Muscle of back (tissue), 13 donors: ENCODE measurements at places on chromosomes 13 and 19. TPM values are rescaled to one million over a fixed set of nuclear protein-coding genes. Genes with fewer than 3 reads are reported as not detected.

PSG6 gene
- polyA plus RNA-seq, result 0.68 TPM

OR7C1 gene
- polyA plus RNA-seq, result 0.63 TPM

ATP8B3 gene
- 0.70 TPM for polyA plus RNA-seq

SIGLEC10 gene
- 1.2 TPM for polyA plus RNA-seq

SDHAF1 gene
- polyA plus RNA-seq, result 12.8 TPM

GNA15 gene
- polyA plus RNA-seq, result 1.8 TPM

TMEM238 gene
- polyA plus RNA-seq, result not detected

DNA sequence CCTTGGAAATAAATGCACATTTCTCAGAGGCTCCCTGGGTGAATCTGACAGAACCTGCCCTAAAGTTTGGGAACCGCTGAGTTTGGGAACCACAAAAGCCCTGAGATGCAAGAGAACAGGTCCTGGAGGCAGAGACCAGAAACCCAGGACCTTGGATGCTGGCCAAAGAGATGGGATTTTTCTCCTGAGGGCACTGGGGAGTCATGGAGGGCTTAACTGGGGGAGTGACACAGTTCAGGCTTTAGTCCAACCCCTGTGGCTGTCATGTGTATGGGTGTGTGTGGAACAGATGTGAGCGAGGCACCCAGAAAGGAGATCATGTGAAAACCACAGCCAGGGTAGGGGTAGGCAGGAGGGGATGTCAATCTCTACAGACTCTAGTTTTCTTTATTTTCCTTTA is 3.9 kb upstream of the NCCRP1 start:
- no peak for DNase-seq

DNA sequence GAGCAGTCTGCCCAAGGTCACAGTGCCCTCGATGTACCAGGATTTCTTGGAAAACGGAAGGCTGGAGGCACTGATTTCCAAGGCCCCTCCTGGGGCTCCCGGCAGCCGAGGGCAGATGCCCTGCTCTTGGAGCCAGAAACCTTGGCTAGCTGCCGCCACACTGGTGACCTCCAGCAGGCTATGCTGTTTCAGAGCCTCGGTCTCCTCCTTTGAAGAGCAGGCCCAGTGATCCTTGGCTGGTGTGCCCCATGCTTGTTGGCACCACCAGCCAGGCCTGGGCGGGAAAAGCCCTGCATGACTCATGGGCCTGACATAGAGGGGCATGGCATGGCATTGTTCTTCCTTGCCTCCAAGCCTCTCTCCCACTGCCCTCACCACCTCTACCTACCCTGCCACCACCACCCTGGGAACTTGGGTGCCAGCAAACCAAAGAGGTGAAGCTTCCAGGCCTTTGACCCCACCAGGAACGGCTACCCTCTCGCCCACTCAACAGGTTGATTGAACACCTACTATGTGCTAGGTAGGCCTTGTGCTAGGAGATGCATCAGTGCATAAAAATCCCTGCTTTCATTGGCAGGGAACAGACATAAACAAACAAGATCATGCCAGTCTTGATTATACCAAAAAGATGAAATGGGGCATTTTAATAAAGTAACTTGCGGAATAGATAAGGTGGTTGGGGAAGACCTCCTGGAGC is 1.6 kb upstream of the CLEC11A start:
- DNase-seq, result peak; percentile 49

GRCh38 chr13:22883262-22883840 is 297.4 kb upstream of the SGCG start:
- no peak for DNase-seq

DNA sequence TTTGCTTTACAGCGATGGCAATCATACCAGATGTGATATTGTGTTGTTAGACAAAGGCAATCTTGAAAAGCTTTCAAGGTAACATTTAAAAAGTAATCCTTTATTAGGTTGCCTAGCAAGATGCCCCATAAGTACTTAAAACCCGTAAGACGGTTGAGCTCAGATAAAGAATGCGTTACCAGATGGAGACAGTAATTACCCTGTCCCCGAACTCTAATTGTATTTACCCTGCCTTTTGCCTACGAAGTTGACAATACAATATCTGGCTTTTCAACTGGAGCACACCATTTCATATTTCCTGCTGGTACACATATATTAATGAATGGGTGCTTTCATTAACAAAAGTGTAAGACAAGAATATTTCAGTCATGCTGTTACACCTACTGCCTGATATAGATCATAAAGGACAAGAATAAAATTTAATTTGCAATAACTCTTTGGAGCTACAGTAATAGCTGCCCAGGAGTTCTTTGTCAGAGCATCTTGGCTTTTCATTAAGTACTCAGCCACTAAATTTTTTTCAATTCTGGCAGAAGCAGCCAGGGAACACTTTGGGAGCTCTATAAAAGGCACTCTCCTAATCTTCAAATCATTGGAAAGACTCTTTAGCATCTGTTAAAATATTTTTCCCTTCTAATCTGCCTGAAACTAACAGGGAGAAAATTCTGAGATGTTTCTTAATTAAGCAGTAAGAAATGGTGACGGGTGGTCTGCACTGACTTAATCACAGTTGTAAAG is 63.8 kb downstream of the DCT start:
- DNase-seq, result no peak

GRCh38 chr19:34320277-34320676 is 44.7 kb upstream of the GPI start:
- DNase-seq, result no peak

- DNase-seq, result no peak
These were observed 6.2 kb downstream of the TUBB4A start for GRCh38 chr19:6495947-6496346.

GRCh38 chr19:4267101-4267900 is 11.8 kb upstream of the SHD start:
- peak; percentile 42 for DNase-seq

DNA sequence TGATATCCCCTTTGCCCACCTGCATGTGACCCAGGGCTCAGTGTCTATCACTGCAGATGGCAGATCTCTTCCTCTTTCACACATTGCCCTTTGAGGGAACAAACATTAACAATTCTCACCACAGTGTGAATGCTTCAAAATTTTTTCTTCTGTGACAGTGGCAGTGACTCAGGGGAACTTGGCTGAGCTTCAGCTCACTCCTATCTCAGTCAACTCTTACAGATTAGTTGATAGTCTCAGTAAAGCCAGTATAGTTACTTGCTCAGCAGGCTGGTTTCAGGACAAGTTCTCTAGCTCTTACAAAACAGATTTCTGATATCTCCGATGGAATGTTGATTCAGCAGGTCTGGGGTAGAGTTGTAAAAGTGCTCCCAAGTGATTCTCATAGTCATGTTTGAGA is 166.9 kb downstream of the DLEU7 start:
- DNase-seq, result no peak

DNA sequence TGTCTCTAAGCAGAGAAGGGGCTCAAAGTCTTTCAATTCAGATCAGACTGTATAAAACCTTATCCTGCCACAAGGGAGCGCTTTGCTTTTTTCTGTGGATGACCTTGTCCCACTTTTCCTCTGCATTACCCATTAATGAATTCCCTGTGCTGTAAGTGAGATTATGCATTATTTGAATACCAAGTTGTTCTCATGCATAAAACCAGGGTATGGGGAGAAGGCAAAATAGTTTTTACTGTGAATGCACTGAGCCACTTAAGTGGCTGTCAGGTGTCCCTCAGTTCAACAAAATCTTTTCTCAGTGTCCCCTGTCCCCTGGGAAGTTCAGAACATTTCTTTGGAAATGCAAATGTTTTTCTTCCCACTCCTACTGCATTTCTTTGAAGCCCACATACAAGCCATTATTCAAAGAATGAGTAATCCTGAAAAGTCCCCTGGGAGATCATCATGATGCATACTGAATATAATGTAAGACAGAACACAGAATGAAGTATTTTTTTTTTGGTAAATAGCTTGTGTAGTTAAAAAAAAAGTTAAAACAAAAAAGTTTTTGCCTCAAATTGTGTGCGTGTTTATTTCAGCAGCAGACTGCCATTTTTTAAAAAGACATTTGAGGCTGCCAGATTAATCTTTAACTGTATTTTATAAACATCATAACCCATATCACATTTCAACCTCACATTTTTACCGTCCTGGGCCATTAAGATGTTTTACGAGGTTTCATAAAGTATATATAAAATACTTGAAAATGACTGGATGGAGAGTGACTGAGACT is 506.7 kb upstream of the PCDH9 start:
- peak; percentile 90 for DNase-seq

GRCh38 chr13:90197722-90198121 is 1149.8 kb upstream of the MIR17HG start:
- DNase-seq, result no peak

GRCh38 chr19:46542428-46543230 is 47.0 kb upstream of the PNMA8B start:
- DNase-seq, result peak; percentile 90

DNA sequence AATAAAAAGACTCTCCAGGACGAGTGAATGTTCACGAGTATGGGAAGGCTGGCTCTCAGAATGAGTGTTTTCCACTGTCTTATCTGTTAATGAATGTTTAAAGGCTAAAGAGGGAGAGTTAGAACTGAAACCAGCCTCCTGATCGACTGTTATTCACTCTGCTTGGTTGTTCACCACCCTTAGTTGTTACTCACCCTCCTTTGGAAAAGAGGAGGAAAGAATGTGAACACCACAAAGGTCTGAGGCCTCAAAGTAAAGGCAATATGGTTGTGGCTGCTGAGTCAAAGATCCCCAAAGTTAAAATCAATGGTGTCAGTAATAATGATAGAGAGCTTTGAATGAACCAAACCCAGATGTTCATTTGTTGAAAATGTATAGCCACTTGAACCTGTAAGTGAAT is 1793.2 kb upstream of the PCDH20 start:
- DNase-seq, result no peak

DNA sequence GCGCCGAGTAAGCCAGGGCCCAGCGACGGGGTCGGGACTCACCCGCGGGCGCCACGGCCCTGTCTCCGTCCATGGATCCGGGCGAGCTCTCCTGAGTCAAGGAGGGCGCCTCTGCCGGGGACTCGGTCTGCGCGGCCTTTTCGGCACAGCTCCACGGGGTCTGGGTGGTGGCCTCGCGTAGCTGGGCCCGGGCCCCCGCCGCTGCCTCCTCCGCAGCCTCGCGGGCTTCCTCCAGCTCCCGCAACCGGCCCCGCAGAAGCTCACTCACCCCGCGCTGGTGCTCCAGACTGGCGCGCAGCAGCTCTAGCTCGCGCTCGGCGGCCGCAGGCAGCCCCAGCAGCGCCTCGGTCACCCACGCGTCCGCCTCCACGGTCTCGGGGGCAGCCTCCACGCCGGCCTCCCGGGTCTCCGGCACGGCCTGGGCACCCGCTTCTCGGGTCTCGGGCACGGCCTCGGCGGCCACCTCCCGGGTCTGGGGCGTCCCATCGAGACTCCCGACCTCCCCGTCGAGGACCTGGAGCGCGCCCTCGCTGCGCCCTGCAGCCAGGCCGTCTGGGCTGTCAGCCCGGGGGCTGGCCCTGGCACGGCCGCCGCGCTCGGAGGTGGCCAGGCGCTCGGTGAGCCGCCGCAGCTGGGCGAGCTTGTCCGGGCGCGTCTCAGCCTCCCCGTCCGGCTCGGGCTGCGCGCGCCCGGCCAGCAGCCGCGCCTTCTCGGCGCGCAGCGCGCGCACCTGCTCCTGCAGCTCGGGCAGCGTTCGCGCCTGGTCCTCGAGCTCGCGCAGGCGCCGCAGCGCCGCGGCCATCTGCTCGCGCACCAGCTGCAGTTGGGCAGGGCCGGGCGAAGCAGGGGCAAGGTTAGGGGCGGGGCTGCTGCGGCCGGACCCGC is 8.4 kb downstream of the KANK3 start:
- peak; percentile 49 for DNase-seq

GRCh38 chr13:51364404-51365008 is 25.0 kb downstream of the SERPINE3 start:
- DNase-seq, result no peak

DNA sequence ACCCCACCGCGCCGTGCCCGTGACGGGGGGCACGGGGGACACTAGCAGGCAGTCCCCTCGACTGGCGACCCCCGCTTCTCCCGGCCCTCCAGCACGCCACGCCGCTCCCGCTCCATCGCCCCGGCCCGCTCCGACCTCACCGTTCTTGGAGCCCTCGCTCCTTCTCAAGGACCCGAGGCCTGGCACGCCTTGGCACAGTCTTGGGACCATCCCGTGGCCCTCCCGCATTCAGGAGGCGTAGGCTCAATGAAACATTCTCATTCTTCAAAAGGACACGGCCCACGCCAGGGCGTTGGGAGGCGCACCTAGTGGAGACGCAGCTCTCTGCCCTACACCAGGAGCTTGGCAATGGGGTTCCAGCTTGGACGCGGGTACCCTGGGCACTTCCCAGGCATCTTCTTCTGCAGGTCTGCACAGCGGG is 473 bp upstream of the CERS1 start:
- peak; percentile 52 for DNase-seq

DNA sequence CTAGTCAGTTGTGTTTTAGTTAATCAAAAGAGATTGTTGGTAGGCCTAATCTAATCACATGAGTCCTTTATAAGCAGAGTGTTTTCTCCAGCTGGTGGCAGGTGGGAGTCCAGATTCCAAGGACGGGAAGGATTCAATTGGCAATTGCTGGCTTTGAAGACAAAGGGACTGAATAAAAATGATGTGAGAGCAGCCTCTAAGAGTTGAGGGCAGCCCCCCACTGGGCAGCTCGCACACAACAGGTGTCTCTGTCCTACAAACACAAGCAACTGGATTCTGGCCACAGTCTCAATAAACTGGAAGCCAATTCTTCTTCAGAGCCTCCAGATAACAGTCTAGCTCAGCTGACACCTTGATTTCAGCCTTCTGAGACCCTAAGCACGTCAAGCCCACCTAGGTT is 915.2 kb downstream of the PCDH9 start:
- DNase-seq, result no peak

GRCh38 chr13:41915081-41915480 is 45.8 kb downstream of the VWA8 start:
- no peak for DNase-seq

DNA sequence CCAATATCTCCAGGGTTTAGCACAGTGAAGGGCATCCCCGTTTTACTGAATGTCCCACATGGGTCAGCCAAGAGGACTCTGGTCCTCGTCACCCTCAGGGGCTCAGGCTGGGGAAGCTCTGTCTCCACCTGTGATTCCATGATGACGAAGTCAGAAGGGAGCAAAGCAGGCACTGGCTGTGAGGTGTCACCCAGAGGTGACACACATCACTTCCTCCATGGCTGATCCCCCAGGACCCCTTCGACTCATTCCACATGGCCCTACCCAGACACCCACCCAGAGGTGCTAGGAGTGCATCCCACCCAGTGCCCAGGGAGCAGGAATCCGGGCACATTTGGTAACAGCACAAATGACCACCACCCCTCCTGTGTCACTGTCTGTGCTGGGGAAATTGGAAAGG is 145.2 kb upstream of the VSTM2B start:
- DNase-seq, result no peak

- DNase-seq, result no peak
These were observed 517.7 kb downstream of the MYO16 start for GRCh38 chr13:109146912-109147647.

DNA sequence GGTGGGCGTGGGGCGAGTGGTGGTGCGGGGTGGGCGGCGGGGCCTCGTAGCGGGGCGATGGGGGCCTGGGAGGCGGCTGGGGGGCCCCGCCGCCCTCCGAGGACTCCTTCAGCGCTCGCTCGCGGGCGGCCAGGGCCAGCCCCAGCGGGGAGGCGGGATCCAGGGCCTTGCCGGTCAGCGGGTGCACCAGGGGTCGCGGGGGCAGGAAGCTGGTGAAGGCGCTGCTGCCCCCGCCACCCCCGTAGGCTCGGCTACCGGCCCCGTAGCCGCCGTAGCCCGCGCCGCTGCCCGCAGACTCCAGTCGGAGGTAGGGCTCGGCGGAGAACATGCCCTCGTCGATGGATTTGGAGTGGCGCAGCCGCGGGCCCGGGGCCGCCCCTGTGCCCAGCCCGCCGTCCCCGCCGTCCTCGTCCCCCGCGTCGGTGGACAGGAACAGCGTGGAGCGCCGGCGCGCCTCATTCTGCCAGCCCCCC is 18.6 kb downstream of the C19orf81 start:
- no peak for DNase-seq

- DNase-seq, result peak; percentile 85
These were observed 5.3 kb upstream of the GPR4 start for GRCh38 chr19:45607071-45608029.
